ENCODE measurements at places on chromosomes 13 and 19.
A peak's percentile ranks its signal among the peaks of the same experiment; 100 is the strongest.

- DNase-seq, result peak; percentile 36
Observed at GRCh38 chr19:34041925-34042521, 130.3 kb upstream of the LSM14A start.

DNA sequence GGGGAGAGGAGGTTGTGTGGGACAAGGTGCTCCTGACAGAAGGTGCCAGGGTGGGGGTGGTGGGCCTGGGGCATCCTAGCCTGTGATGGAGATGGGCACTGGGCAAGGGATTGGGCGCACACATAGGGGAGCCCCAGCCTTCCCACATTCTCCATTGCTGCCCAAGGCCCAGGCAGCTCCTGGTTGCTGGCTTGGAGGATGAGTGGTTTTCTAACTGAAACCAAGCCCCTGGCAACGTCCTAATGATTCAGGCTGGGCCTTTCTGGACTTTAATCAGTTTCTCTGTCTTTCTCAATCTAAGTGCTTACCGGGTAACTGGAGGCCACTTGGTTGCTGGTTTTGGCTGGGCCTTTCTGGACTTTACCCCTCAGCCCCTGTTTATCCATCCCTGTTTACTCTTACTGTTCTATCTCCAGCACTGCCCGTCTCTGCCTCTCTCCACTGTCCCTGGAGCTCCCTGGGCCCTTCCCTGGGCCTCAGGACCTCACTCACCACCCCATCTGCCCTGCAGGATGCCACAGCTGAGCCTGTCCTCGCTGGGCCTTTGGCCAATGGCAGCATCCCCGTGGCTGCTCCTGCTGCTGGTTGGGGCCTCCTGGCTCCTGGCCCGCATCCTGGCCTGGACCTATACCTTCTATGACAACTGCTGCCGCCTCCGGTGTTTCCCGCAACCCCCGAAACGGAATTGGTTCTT is 354 bp downstream of the CYP4F3 start:
- no peak for DNase-seq

GRCh38 chr13:84129966-84130365 is 247.7 kb upstream of the SLITRK1 start:
- DNase-seq, result no peak

- DNase-seq, result no peak
Observed at GRCh38 chr19:51000981-51001380, 423 bp downstream of the KLK8 start.

GRCh38 chr13:74206061-74206561 is 71.9 kb upstream of the KLF12 start:
- DNase-seq, result peak; percentile 53

- no peak for DNase-seq
Observed at GRCh38 chr13:25872481-25873241, 179.2 kb downstream of the SHISA2 start.

DNA sequence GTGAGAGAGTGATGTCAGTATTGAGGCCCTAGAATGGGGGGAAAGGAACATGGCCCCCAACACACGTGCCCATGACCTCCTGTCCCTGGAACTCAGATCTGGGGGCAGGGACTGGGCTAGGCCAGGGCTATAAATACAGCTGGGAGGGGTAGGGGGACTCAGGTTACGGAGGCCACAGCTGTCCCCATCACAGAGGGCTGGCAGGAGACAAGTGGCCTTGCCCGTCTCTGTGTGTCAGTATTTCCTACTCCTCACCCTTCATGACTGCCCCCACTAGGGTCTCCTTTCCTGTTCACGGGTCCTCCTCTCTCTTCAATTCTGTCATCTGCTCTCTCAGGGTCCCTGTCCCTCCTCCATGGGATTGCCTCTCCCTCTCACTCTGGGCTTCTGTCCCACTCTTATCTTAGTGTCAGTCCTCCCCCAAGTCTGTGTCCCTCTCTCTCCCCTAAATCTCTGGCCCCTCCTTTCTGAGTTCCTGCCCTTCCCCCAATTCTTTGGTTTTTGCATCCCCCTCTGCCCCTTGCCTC is 687 bp upstream of the HRC start:
- DNase-seq, result no peak

DNA sequence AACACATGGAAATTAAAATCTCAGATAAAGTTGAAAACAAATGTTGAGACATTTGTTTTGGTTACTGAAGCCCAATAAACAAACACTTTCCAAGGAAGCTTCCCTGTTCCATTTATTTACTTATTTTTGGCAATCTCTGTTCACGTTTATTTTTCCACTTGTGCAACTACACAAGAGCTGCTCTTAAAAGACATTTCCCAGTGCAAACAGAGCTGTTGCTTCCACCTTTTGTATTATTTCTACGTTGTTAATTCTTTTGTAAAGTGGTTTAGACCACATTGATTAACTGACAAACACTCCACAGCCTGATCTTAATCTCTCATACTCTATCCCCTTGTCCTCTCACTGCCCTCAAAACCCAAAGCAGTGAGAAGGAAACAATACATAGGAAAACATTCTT is 757.6 kb downstream of the LIG4 start:
- DNase-seq, result no peak

DNA sequence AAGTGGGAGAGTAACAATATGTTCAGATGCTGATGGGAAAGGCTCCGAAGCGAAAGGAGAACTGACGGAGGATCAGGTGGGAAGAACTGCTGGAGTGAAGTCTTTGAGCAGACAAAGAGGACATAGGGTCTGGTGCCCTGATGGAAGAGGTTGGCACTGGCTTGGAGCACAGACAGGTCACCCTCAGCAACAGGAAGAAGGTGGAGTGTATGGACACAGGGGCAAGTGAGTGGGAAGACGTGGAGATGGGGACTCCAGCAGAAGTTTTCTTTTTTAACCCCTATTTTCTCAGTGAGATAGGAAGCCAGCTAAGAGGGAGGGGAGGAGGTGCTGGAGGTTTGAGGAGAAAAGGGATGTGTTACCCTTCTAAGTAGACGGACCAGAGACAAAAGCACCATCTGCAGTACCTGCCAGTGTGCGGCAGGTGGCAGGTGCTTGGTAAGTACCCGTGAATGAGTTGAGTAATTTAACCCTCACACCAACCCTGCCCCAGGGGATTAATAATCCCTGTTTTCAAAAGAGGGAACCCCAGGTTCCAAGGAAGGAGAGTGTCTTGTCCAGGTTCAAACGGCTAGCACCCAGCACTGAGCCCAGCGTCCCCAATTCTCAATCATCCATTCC is 11.2 kb downstream of the HAS1 start:
- DNase-seq, result peak; percentile 42

DNA sequence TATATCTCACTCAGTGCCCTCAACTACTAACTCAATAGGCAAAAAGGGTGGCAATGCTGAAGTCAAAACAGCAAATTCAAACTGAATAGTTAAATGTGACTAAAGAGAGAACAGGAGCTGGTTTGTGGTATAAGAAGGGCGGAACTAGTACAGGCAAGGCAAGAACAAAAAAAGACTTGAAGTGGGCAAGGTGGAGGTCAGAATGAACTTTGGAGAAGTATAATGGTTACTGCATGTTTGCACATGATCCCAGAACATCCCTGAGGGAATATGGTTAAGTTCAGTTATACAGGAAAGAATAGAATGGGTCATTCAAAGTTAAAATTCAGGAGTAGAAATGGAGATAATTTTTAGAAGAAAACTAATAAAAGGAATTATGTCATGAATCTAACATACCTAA is 85.5 kb downstream of the DIAPH3 start:
- no peak for DNase-seq

GRCh38 chr19:35135389-35135909 is 590 bp upstream of the LGI4 start:
- DNase-seq, result peak; percentile 86

DNA sequence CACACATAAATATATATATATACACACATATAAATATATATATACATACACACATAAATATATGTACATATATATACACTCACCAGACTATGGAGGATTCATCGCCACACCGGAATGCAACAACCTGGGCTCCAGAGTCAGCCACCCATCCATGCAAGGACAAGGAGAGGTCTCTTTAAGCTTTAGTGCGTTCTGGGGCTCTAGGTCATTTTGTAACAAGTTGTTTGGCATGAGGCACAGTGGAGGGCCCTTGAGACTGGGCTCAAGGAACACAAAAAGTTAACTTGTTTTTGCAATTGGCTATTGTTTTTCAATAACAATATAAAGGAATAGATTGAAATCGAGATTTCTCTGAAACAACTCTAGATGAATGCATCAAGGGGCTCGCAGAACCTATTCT is 4.9 kb upstream of the ZNF90 start:
- DNase-seq, result no peak

GRCh38 chr19:1308718-1309117 is 23.0 kb downstream of the EFNA2 start:
- no peak for DNase-seq

- peak; percentile 33 for DNase-seq
Observed at GRCh38 chr19:10061717-10062310, 24.3 kb upstream of the SHFL start.

GRCh38 chr13:114063545-114064449 is 68.6 kb downstream of the RASA3 start:
- DNase-seq, result peak; percentile 42

- no peak for DNase-seq
Observed at GRCh38 chr13:24218977-24219376, 58.5 kb downstream of the SPATA13 start.

DNA sequence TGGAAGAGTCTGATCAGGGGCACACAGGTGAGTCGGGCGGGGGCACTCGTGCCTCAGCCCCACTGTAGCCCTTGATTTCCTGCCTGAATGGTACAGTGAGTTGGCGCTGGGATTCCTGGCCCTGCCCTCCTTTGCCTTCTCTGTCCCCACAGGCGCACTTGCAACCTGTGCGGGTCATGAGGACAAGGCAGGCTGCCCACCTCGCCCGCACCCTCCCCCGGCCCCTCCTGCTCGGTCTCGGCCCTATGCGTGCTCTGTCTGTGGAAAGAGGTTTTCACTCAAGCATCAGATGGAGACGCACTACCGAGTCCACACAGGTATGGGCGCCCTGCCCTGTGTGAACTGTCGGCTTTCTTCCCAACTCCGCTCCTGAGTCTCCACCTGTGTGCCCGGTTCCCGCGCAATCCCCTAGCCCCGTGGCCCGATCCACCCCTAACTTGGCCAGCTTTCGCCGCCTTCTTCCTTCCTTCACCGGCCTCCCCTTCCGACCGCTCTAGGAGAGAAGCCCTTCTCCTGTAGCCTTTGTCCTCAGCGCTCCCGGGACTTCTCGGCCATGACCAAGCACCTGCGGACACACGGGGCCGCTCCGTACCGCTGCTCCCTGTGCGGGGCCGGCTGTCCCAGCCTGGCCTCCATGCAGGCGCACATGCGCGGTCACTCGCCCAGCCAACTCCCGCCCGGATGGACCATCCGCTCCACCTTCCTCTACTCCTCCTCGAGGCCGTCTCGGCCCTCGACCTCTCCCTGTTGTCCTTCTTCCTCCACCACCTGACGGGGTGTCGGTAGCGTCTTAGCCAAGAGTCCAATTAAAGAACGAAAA is 1.6 kb upstream of the KMT2B start:
- peak; percentile 70 for DNase-seq

DNA sequence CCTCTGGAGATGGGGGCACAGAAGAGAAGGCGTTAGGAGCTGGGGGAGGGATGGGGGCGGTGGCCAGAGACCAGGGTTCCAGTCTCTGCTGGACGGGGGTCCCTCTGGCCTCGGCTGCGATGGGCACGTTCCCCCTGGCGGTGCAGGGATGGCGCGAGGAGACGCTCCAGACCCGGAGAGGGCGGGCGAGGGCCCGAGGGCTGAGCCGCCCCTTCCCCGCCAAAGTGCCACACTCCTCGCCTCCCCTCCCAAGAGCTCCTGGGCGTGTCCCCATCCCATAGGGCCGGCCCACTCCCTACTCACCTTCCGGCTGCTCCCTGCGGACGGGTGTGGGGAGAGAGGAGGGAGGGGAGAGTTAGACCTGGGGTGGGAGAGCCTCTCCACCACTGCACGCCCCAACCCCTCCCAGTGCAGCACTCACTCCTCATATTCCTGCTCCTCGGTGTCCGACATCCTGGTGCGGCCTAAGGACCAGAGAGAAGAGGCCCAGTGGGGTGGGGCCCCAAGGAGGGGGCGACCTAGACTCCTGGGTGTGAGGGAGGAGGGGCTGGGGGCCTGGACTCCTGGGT is 2.2 kb downstream of the TNNT1 start:
- no peak for DNase-seq

GRCh38 chr19:33639035-33639681 is 17.4 kb downstream of the CHST8 start:
- no peak for DNase-seq

DNA sequence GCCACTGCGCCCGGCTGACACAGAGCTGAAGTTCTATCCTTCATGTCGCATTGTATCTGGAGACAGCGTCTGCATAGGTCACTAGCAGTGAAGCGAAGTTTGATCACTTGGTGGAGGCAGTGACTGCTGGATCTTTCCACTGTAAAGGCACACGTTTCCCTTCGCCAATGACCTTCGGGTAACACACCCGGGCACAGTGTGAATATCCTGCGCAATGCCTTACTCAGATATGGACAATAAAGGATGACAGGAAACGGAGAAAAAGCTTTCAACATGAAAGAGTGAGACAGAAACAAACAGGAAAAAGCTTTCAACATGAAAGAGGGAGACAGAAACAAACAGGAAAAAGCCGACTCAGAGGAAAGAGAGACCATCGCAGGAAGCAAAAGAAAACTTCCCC is 17.1 kb downstream of the ARL11 start:
- DNase-seq, result no peak

All from AG08395 (cell line).